KBM-7 (cell line): ENCODE measurements at places on chromosomes 7 and 10.
A peak's percentile ranks its signal among the peaks of the same experiment; 100 is the strongest.

DNA sequence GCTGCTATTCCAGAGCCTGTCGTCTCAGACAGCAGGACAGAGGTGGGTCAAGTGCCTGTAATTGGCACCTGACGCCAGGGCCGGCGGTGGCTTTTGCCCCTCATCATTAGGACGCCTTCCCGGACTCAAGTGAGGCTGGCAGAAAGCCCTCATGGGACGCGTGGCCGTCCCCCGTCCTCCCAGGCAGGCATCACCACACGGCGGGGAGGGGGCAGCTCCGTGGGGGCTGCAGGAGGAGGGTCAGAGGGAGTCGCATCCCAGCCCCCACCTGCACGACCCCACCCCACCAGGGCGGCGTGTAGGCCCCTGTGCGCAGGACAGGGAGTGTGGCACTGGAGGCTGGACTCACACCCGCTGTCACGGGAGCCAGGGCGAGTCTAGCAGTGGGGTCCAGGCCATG lies 16.3 kb downstream of the CFAP46 start:
- DNase-seq = no peak

GRCh38 chr7:151226560-151226874 lies 488 bp downstream of the ABCF2 start:
- DNase-seq = no peak

GRCh38 chr7:44116789-44117666 lies 6.3 kb downstream of the POLD2 start:
- DNase-seq = no peak

DNA sequence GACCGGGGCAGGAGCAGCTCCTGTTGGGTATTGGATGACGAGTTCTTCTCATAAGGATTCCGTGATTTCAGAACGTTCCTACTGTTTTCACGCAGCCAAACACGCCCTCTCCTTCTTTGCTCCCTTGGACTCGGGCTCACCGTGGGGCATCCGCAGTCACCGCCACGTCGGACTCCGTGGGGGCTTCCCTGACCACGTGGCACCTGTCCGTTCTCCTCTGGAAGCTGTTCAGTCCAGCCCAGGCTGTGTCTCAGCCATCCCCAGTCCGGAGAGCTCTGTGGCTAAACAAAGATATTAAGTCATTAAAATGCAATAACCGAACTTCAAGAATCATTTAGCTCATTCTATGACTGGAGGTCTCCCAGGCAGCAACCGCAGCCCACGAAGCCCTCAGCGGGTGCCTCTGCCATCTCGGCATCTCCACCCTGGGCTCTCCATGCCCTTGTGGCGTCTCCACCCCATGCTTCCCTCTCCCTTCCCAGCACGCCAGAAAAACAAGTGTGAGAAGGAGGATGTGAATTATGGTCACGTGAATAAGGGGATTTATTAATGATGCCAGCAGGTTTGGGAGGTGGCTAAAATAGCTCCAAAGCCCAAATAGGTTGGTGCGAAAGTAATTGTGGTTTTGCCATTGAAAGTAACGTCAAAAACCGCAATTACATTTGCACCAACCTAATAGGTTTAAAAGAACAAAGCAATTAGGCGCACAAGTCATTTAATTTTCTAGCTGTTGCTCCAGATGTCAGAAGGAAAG lies 224.6 kb upstream of the PPP2R2D start:
- no peak for DNase-seq

DNA sequence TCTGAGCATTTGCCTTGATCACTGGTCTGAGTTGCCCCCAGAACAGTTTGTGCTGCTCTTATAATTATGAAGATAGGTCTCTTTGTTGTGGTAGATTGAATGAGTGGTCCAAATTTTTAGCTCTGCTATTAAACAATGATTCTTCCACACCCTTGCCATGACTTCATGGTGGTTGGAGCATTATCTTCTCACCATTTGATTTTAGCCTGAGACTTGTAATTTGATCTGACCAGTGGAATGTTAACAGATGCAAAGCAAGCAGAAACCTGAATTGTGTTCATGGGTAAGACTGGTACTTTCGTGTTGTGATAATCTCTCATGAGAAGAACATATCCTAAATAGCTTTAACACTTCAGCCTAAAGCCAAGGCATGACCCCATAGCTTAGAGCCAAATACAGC lies 139.1 kb downstream of the TFPI2 start:
- no peak for DNase-seq

- DNase-seq = no peak
These were observed 295.5 kb upstream of the CDC14C start for GRCh38 chr7:48628793-48629349.

- no peak for DNase-seq
These were observed 69.1 kb downstream of the KMT2C start for GRCh38 chr7:152366662-152367061.

GRCh38 chr7:8354503-8354902 lies 78.9 kb upstream of the NXPH1 start:
- no peak for DNase-seq

DNA sequence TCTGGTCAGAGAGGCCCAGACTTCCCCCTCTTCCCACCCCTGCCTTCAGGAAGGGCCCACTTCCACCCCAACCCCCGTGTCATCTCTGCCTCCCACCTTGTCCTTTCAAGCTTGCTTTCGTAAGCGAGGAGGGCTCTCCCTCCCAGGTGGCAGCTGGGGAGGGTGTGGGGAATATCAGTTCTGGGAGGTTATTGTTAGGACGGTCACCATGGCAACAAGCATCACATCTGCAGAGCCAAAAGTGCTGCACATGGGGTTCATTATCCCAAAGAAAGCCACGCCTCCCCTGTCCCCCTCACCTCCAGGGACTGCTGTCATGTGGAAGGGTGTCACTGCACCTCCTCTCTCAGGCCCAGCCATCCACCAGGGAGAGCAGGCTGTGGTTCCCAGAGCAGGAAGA lies 2.6 kb upstream of the CAMK2B start:
- DNase-seq = no peak

DNA sequence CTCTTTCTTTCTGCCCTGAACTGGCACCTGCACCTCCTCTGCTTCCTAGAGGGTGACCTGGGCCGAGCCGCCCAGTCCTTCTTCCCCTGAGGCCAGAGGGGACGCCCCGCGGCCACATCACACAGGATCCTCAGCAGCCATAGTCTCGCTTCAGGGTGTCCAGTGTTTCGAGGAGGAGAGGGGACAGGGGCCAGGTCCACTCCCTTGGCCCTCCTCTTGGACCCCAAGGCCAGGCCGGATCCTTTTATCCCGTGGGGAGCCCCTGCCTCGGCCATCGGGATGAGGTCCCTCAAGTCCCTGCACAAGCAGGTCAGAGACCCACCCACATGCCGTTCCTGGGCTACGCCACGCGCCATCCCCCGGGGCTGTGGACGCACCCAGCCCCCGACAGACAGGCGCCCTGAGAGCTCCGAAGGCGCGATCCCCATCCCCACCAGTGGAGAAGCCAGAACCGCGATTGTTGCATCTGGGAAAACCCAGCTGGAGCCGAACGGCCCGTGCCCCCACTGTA lies 3.6 kb downstream of the BHLHA15 start:
- no peak for DNase-seq

DNA sequence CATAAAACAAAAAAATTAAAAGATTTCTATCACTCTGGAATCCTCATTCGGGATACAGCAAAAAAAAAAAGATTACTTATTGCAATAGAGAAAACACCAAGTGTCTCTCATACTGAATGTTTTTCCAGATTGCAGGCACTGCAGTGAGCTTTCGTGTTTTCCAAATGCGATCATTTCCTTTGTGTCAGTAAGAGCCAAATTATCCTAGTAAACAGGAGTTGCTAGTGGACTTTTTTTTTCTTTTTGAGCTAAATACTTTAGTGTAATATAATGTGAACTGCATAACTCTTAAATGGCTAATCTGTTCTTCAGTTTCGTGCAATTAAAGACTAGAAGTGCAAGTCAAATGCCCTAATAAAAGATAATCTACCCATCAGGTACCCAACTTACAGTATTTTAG lies 44.4 kb upstream of the TOMM7 start:
- no peak for DNase-seq

GRCh38 chr10:116082206-116082605 lies 190.8 kb downstream of the GFRA1 start:
- no peak for DNase-seq

- DNase-seq = no peak
These were observed 68.5 kb upstream of the BMPER start for GRCh38 chr7:33836797-33837355.

DNA sequence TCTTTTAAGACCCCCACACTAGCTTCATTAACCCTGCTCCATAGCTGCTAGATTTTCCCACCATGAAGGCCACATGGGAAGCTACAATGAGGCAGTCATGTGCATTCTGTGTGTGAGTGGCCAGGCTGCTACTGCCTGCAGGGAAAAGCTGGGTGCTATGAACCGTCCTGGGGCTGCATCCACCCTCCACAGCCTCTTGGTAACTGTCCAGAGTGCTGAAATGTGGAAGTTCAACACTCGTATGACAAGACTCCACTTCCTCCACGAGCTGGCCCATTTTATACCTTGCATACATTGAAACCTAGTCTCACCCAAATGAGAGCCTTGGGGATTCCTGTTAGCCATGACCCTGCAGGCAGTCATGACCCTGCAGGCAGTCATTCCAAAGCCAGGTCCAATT lies 59.4 kb downstream of the CUZD1 start:
- peak; percentile 24 for DNase-seq

DNA sequence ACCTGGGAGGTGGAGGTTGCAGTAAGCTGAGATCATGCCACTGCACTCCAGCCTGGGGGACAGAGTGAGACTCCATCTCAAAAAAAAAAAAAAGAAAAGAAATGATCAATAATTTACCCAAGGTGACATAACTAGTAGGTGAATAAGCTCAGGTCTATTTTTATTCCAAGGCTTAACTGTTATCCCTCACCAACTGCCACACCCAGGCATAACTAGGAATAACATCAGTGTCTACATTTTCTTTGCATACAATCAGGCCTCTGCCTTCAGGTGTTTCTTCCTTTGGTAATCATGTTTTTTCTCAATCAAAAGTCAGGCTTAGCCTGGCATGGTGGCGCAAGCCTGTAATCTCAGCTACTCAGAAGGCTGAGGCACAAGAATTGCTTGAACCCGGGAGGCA lies 26.6 kb downstream of the CPEB3 start:
- DNase-seq = no peak

- DNase-seq = no peak
These were observed 69.8 kb downstream of the ORC5 start for GRCh38 chr7:104137971-104138370.

DNA sequence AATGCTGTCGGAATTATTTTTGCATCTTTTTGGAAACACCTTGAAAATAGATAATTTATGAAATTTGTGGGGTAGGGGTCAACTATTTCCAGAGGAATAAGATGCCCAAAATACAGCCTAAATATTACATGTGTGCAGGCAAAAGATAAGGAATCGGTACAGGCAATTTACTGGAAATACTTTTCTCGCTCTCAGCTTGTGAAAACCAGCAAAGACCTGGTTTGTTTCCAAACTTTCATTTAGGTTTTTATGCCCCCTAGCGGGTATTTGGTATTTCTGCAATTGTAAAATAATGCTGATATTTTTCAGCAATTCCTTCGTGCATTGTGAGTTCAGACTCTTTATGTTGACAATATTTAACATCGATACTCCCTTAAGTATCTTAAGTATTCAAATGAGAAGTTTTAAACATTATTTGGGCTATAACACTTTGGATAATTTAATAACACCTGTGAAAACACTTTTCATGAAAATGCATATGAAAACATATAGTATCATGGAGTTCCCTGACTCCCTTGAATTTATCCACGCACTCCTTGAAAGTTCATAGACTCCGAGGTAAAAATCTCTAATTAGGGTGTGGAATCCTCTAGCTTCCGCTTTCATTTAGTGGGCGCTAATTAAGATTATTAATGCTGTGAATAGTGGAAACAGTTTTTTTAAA lies 132.4 kb downstream of the TSPAN12 start:
- peak; percentile 13 for DNase-seq

- peak; percentile 62 for DNase-seq
These were observed 12.6 kb upstream of the ARL4A start for GRCh38 chr7:12674861-12675260.
